Caco-2 (cell line): ENCODE measurements at places on chromosomes 16 and 17. TPM values are rescaled to one million over a fixed set of nuclear protein-coding genes. Genes with fewer than 3 reads are reported as not detected.
A peak's percentile ranks its signal among the peaks of the same experiment; 100 is the strongest.

DNA sequence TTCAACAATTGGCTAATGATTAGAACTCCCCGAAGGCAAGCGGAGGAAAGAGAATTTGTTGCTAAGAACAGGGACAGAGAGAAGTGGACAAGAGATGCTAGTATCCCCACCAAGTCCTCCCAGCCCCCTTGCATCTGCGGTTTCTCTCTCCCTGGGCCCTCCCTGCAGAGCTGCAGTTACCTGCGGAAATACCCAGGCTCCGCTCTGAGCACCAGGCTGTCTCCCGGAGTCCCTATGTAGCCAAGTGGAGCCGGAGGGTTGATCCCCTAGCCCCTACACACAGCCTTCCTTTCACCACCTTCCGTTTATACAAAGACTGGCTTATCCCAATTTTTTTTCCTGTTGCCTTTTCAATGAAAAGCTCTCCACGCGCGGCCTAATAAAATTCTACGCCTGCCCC, 834.4 kb downstream of the KCNJ2 start:
- DNase-seq, result no peak

GRCh38 chr16:2048116-2048543, 345 bp downstream of the TSC2 start:
- no peak for DNase-seq

DNA sequence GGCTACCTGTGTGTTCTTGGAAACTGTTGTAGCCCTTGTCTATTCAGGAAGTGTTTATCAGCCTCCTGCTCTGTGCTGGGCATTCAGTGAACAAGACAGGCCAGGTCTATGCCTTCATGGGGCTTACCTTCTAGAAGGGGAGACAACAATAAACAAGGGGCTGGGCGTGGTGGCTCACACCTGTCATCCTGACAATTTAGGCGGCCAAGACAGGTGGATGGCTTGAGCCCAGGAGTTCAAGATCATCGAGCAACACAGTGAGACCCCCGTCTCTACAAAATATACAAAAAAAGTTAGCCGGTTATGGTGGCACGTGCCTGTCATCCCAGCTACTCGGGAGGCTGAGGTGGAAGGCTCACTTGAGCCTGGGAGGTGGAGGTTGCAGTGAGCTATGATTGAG, 5.5 kb upstream of the GSG1L start:
- DNase-seq, result no peak

DNA sequence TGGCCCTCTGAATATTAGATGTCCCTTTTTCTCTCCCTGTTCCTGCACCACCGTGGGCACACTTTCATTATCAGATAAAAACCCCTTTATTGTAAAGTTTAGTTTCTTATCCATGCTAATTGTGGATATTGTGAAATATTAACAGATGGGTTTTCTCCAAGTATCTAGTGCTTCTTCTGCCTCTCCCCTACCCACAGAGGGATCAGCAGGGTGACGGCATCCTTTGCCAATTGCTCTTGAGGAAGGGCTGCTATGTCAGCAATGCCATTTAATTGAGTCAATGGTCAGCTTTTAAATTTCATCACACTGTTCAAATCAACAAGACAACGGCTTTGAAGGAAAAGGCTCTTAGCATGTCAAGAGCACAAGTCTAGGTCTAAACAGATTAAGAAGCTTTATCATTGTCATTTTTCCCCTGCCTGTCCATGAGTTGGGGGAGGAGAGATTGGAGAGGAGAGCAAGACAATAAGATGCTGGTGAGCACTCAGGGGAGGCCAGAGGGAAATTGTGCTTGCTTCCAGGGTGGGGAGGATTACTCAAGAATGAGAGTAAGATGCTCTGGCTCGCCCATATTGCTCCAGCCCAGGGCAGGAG, 443.0 kb upstream of the CCL2 start:
- DNase-seq, result no peak

DNA sequence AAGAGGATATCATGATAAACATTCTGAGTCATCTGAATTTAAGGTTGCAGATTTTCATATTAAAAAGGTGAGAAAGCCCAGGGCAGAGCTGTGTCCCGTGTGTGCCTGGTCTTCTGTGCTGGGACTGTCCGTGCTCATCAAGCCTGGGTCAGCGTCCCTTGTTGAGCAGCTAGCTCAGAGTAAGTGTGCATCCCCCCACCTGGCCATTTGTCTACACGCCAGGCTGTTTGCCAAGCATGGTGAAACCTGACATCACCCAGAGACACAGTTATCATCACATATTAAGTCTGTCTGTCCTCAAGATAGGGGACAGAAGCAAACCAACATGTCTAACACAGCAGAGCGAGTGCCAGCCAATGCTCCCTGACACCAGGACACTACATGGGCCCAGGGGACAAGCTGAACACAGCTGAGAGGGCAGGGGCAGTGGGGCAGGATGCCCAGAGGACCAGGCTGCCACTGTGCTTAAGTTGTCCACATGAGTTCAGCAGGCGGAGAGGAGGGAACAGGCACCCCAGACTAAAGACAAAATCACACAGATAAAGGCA, 57.9 kb upstream of the CNEP1R1 start:
- DNase-seq, result no peak

DNA sequence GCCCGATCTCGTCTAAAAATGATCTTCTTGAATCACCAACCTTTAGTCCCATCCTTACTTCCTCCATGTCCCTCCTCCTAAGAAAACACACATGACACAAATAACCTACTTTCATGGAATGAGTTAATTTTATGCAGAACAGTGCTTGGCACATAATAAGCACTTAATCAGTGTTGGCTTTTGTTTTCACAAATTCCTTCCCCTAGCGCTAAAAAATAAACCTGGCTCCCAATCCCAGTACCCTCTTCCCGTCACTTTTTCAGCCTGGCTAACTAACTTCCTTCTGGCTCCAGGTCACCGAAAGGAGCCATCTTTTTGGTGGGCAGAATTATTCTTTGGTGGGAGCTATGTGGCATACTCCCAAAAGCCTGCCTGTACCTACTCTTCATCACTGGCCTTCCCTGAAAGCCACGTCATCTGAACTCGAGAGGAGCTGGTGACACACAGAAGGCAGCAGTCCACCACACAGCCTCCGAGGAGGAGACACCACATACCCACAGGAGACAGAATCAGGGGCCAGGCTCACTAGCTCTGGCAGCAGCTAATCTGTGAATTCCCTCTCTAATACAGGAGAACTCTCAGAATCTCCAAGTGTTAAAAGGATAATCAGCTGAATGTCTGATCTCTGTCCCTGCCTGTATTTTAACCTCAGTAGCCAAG, 114.5 kb downstream of the SMG6 start:
- DNase-seq, result no peak

- DNase-seq, result peak; percentile 67
Observed at GRCh38 chr17:44940317-44940716, 7.3 kb downstream of the KIF18B start.

The NPIPA2 gene
- 2.2 and 4.1 TPM in 2 replicates for total RNA-seq

- DNase-seq, result peak; percentile 47
Observed at GRCh38 chr17:47831934-47832327, 461 bp downstream of the LRRC46 start.

- no peak for DNase-seq
Observed at GRCh38 chr16:24995033-24995432, 20.1 kb downstream of the ARHGAP17 start.

DNA sequence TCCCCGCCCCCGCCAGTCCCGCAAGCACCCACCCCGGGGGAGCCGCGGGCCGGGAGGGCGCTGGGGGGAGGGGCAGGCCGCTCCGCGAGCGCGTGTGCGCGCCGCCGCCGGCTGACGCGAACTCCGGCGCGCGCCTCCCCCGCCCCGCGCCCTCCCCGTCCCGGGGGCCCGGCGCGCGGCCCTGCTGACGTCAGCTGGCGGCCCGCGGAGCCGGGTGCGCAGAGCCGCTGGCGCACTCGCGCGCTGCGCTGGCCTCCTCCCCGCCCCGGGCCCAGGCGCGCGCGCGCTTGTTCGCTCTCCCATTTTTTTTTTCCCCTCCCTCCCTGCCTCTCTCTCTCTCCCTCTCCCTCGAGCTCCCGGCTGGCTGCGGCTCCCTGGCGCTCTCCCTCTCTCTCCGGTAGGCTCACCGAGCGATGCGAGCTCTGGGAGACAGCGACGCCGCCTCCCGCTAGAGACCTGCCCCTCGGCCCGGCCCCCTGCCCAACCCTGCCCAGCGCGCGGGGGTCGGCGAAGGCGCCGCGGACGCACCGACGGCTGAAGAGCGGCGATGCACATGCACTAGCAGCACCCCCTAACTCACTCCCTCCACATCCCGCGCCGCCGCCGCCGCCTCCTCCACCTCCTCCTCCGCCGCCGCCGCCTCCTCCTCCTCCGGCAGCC, at the start of gene GNAO1:
GNAO1 (plus strand) TSS at position 334 of the 660 bp plus-strand sequence. CDS start 747 bp downstream, outside the sequence.
- peak; percentile 80 for DNase-seq

DNA sequence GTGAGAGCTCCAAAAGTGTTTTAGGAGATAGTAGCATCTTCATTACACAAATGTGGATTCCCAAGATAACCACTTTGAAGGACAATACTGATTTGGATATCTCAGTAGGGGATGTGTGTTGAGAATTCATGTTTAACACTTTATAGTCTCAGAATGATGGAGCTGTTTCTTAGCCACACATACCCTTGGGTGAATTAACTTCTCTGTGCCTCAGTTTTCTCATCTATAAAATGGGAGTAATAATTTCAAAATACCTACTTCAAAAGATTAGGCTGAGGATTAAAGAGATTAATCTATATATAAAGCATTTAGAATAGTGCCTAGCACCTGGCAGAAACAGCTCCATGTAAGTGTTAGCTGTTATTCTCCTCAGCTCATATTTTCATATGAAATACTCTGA, 19.0 kb downstream of the LPCAT2 start:
- DNase-seq, result no peak

DNA sequence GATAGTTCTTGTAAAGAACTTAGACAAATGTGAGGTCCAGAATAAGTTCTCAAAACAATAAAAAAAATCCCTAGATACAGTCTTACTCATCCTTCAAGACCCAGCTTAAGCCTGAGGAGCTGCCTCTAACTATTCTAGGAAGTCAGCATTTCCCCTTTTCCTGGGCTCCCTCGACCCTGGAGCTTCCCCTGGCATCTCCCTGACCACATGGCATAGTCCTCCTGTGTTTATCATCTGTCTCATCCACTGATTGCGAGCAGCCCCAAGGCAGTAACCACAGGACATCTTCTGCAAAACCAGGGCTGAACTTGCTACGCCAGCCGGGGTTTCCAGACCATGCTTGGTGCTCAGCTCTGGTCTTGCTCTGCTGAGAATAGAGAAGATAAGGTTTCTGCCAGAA, 36.7 kb upstream of the NLRP1 start:
- no peak for DNase-seq

GRCh38 chr17:13228225-13228624, 210.4 kb upstream of the ELAC2 start:
- DNase-seq, result no peak

The TBC1D3H gene
- not detected in 2 replicates for total RNA-seq

The CPHXL2 gene
- total RNA-seq, result not detected in 2 replicates

GRCh38 chr17:17812211-17813054, 24.4 kb downstream of the SREBF1 start:
- DNase-seq, result peak; percentile 85

- no peak for DNase-seq
Observed at GRCh38 chr16:49773534-49774475, 82.1 kb downstream of the ZNF423 start.

The DHX58 gene
- 0.79 TPM in 2 replicates for total RNA-seq
